ENCODE measurements at places on chromosomes 5 and 9.

- no peak for DNase-seq
These were observed 74.4 kb downstream of the ASTN2 start for GRCh38 chr9:117340422-117340821.

GRCh38 chr9:135151757-135152613 is 64.5 kb downstream of the OLFM1 start:
- no peak for DNase-seq

DNA sequence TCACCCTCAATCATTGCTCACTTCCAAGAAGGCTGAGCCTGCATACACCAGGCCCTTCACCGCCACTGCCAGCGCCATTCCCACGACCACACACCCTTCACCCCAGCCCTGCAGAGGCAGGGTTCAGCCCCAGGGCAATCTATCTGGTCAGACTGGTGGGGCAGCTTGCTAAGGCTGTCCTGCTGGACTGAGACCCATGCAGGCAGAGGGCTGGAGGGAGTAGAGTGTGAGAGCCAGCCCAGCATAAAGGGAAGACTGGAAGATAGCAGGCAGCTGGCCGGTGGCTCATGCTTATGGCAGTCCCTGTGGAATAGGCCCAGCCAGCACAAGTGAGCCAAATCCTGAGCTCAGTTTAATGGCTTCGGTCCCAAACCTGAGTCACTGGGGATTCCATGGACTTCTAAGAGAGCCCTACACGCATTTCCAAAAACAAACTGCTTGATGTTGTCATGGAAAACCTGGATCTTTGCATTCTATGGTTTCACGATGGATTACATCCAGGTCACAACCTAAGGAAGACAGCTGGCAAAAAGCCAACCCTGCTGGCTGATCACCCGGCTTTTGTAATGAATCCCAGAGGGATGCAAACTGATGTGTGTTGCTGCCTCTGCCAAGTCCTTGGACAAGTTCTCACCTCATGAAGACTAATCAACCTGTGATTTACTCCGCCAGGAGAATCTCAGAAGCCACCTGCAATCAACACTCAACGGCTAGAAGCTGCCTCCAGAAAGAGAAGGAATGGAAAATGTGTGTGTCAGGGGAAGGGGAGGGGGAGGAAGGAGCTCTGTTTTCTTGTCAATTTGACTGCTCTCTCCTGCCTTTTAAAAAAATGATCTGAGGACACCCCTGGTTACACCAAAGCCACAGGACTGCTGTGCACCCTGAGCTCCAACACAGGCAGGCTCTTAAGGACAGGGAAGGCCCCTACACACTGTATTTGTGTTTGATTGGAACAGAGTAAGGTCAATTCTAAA is 143.6 kb downstream of the LHFPL2 start:
- DNase-seq: no peak

- DNase-seq: no peak
These were observed 680 bp downstream of the GLRA1 start for GRCh38 chr5:151923866-151924476.

DNA sequence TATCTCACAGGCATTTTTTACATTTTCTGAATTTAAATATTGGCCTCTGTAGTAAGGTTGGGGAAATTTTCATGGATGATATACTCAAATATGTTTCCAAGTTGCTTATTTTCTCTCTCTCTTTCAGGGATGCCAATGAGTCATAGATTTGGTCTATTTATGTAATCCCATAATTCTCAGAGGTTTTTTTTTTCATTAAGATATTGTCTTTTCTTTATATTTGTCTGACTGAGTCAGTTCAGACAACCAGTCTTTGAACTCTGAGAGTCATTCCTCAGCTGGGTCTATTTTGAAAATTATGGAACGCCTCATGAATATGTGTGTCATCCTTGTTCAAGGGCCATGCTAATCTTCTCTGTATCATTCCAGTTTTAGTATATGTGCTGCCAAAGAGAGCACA is 223.2 kb downstream of the PCSK1 start:
- DNase-seq: no peak

DNA sequence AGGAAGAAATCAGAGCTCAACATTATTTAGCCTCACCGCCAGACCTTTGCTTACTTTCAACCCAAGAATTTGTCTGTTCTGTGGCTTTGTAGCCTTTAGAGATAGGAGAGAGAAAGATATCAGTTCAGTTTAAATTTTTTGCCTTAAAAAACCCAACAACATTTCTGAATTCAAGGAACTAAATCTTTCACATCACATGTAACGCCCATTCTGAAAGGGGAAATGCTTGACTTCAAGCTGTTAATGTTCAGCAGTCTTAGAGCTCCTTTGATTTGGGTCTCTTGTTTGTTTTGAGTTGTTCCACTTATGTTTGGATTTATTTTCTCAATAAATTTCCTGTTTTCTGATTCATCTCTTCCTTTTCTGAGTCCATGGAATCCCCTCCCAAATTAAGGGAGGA is 294.5 kb downstream of the ARHGAP26 start:
- no peak for DNase-seq

DNA sequence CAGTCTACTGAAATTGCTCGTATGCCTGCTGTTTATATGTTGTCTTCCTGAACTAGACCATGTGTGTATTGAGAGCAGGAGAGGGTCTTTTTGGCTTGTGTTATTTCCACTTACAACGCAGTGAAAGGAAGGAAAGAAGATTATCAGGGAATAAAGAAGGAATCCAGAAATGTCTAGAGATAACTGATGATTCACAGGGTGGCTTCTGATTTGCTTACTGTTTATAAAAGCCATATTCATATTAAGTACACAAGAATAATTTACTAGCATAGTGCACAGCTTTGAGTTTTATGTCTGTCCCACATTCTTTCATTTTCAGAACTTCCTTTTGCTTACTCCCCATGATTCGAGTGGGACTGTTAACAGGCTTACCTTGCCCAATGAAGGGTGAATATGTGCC is 72.1 kb downstream of the PRLR start:
- DNase-seq: no peak

DNA sequence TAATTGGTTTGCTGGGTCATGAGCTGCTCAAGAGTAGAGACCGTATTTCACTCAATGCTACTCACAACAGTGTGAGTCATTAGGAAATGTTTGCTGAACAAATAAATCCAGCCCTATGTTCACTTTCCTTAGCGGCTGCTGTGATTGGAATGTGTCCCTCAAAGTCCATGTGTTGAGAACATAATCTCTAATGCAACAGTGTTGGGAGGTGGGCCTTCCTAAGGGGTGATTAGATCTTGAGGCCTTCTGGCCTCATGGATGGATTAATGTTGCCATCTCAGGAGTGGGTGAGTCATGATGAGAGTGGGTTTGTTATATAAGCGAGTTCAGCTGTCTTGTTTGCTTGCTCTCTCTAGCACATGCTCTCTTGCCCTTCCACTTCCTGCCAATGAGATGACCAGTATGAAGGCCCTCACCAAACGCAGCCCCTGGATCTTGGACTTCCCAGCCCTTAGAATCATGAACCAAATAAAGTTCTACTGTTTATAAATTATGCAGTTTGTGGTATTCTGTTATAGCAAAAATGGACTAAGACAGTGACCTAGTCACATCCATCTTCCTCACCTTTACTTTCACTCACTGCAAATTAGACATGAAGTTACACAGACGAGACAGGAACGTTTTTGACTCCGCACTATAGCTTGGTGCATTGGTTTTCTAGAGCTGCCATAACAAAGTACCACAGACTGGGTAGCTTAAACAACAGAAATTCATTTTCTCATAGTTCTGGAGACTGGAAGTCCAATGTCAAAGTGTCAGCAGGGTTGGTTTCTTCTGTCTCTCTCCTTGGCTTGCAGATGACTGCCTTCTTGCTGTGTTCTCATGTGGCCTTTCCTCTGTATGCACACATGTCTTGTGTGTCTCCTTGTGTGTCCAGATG is 50.9 kb upstream of the FAM169A start:
- DNase-seq: no peak

DNA sequence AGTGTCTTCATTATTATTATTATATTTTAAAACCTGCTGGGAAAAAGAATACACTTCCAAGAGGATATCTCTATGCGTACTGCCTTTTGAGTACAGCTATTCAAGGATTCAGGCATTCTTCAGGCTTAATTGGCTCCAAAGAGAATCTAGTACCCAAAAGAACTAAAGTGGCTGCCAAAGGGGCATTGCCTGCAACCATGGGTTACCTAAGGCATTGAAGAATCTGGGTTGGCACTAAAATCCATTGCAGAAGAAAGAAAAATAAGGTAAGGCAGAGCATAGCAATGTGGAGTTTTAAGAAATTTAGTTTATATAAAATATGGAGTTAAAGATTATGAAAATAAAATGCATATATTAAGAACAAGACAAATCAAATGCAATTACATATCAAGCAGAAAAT is 223.5 kb downstream of the TMEM161B start:
- no peak for DNase-seq

DNA sequence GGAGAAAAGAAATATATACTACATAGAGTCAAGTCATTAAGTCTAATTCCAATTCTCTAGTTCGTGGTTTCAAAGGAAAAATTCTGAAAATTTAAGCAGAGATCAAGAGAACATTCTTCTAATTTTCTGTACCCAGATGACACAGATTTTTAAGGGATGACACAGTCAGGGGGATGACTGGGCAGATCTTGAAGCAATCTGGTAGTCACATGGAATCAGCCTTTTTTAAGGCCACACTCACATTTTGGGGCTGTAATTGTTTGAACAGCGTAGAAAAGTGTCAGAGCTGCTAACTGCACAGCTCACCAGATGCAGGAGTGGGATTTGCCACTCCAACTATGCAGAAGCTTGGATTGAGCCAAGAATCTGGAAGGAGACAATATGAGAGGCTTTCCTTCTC is 20.4 kb downstream of the PDE4D start:
- DNase-seq: no peak

- DNase-seq: no peak
These were observed 205.7 kb downstream of the CDK5RAP2 start for GRCh38 chr9:120374239-120374638.

GRCh38 chr9:21835121-21835520 is 32.7 kb downstream of the MTAP start:
- no peak for DNase-seq

DNA sequence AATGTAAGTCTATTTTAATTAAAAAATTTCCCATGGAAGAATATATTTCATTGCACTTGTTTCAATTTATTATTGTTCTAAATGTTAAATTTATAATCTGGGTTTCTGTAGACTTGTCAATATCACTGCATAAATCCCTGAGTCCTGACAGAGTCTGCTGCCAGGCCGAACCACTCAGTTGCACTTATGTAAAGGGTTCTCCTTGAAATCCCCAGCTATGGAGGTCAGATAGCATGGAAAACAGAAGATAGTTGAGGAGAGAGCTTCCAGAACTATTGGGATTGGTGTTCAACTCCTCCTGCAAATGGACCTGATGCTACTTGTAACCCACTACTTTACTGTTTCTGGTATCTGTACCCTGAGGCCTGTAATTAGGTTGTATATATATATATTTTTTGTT is 37.2 kb downstream of the KDM4C start:
- no peak for DNase-seq

DNA sequence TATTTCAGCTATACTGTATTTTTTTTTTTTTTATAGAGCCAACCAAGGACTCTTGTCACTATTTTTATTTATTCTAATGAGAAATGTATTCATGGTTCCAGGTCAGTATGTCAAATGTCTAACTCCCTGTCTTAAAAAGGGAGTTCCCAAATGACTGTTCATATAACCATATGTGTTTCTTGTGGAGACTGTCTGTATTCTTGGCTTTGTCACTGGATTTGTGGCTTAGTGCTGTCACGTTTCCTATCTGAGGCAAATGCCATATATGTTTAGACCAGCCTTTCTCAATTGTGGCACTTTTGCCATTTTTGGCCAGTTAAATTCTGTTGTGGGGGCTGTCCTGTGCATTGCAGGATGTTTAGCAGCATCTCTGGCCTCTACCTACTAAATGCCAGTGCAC is 3.1 kb downstream of the GCNT1 start:
- no peak for DNase-seq

GRCh38 chr5:107467137-107467932 is 203.4 kb downstream of the EFNA5 start:
- no peak for DNase-seq

DNA sequence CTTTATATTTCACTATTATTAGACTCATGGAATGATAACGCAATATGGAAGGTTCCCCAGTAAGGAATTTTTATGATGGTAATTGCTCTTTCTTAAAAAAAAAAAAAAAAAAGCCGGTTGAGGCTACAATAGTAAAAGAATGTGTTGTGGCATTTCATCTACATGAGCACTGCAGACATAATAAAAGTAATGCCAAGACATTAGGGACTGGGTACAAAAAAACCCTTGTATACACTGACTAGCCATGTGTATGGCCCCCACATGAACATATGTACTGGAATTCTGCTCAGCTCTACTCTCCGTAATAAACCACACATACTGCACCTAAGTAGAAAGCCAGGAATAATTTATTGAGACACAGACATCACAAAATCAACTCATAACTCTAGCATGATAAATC is 218.4 kb downstream of the ADAMTS6 start:
- DNase-seq: no peak

DNA sequence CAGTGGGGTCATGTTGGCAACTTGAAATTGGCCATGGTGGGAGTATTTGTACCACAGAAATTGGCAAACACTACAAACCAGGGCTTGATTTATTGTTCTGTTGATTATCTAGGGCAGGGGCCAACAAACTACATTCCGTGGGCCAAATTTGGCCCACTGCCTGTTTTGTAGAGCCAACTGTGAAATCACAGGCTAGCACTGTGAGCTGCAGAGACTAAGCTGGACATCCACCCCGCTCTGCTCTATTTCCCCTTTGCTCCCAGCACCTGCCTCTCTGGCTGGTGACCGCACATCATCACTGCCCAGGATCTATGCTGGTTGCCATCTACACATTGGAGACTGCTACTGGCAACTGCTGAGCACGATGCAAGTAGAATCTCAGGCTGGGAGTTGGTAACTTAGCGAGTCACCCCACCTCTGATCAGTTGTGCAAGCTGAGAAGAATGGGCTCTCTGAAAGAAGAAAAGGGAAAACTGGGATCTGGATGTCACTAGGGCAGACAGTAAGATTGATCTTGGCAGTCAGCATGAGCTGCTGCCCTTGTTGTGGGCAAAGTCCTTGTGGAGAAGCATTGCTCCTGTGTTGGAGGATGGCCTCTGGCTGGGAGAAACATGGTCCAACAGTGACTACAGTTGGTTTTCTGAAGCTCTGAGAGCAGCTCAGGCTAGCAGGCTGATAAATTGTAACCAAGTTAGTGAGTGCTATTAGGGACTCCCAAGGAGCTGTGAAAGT is 144.7 kb upstream of the RAD23B start:
- DNase-seq: no peak

GRCh38 chr9:133571896-133572595 is 37.1 kb downstream of the FAM163B start:
- no peak for DNase-seq

DNA sequence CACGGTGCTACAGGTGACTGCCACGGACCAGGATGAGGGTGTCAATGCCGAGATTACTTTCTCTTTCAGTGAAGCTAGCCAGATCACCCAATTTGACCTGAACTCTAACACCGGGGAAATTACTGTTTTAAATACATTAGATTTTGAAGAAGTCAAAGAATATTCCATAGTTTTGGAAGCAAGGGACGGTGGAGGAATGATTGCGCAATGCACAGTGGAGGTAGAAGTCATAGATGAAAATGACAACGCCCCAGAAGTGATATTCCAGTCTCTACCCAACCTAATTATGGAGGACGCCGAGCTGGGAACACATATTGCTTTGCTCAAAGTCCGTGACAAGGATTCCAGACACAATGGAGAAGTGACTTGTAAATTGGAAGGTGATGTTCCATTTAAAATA is 1.2 kb downstream of the PCDHGB4 start:
- DNase-seq: no peak

GRCh38 chr5:127684726-127685467 is 18.3 kb upstream of the CCDC192 start:
- no peak for DNase-seq
